T-helper 2 cell treated with Interferon-gamma antibody and Interleukin-4, amounts not matched to agents 5 μg/mL and 100 μg/mL, for 36 hours (primary cell): ENCODE measurements at places on chromosomes 7 and 10.

GRCh38 chr7:26311798-26312197 lies 20.1 kb downstream of the SNX10 start:
- no peak for DNase-seq

DNA sequence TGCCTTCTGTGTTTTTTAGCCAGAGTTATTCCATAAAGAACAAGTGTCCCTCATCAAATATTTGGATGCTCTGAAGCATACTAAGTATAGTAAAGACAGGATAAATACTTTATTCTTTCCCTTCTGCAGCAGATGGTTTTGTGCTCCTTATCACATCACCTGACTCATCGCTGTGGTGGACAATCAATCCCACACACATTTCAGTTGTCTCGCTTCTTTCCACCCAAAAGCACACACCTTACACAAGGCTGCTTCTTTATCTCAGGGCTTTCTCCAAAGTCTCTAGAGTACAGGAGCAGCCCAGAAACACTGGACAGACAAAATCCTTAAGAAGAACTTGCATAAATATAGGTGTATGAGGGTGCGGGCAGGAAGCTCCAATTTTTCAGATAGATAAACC lies 43.4 kb downstream of the IGF2BP3 start:
- DNase-seq: peak; percentile 23

GRCh38 chr7:74221713-74222112 lies 11.9 kb downstream of the LAT2 start:
- no peak for DNase-seq

DNA sequence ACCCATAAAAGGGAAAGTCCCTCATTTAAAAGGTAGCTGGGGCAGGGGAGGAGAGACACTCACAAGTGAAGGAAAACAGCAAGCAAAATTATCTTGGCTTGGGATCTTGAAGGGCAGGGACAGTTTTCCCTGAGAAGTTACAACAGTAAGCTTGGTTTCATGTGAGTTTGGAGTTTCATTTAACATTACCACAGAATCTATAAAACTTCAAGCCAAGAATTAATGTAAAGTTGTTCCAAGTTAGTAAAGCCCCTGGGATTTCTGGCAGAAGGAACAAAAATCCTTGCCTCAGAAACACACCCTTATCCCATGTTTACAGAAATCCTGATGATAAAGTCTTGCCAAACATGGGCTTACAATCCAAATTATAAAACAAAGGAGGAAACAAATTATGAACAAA lies 19.2 kb downstream of the CRPPA start:
- no peak for DNase-seq

DNA sequence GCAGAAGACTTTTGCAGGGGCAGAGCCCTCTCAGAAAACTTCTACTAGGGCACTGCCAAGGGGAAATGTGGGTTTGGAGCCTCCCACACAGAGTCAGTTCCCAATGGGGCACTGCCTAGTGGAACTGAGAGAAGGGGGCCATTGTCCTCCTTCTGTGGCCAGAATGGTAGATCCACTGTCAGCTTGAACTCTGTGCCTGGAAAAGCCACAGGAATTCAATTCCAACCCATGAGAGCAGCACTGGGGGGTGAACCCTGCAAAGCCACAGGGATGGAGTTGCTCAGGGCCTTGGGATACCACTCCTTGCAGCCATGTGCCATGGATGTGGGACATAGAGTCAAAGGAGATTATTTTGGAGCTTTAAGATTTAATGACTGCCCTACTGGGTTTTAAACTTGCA lies 262.2 kb upstream of the SEMA3C start:
- no peak for DNase-seq

DNA sequence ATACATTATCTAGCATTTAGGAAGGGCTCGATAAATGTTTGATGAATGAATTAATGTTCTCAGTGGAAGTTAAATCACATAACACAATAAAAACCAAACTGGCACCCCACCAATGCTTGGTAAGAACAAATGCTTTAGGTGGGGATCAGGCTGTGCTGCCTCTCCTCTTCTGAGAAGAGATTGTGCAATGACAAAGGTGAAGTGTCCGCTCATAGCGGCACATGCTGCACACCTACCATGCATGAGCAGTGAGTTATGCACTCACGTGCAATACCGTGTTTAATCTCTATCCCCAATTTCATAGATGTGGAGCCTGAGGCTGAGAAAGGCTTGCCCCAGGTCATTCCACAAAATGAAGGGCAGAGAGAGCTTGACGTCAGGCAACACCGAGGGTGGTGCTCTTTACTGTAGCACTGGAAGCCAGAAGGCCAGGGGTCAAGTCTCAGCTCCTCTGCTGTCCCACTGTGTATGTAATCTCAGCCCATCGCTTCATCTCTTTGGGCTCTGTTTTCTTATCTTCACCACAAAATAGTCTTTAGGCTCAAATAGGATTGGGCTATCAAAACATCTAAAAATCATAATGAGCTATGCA lies 72.9 kb upstream of the EFCAB10 start:
- no peak for DNase-seq

DNA sequence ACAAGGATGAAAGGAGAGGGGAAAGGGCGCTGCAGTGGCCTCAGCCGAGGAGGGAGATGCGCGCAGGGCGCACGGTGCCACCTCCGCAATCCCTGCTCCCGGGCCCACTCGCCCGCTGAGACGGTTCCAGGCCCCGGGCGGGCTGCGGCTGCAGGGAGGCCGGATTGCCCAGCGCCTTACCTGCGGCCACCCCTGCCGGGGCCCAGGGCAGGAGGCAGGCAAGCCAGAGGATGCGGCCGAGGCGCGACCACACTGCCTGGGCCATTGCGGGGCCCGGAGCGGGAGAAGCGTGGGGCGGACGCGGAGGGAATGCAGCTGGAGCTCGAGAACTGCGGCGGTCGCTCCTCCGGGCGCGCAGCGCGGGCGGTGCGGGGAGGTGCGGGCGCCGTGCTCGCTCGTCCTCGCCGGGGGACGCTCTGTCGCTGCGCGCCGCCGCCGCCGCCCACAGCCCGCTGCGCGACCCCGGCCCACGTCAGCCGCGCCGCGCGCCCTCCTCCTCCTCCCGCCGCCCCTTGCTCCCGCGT lies at the start of gene TMEM130:
TMEM130 (minus strand) TSS at position 418 of the 524 bp plus-strand sequence; CDS start at position 265, 153 bp downstream.
- DNase-seq: no peak

DNA sequence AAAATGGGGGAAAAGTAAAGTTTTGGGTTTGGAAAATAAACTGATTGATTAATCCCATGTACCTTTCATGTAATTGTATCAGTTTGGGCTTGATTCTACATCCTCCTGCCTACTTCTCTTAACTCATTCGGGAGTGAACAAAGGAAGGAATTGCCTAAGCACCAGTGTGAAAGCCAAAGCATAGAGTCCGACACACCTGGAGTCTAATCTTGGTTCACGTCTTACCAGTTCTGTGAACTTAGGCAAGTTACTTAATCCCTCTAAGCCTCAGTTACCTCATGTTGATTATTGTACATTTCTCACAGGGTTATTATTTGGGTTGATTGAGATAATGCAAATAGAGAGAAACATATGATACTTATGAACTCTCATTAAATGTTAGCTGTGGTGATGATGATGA lies 41.1 kb upstream of the PRPS1L1 start:
- no peak for DNase-seq
